HAP-1 (cell line): ENCODE measurements at places on chromosomes 3 and 15.
A peak's percentile ranks its signal among the peaks of the same experiment; 100 is the strongest.

GRCh38 chr15:89975482-89976245 lies 25.5 kb upstream of the ZNF710 start:
- no peak for DNase-seq

- no peak for DNase-seq
These were observed 1296.3 kb upstream of the CADM2 start for GRCh38 chr3:83662381-83662960.

GRCh38 chr3:32384938-32385337 lies 6.7 kb upstream of the CMTM7 start:
- DNase-seq, result no peak

DNA sequence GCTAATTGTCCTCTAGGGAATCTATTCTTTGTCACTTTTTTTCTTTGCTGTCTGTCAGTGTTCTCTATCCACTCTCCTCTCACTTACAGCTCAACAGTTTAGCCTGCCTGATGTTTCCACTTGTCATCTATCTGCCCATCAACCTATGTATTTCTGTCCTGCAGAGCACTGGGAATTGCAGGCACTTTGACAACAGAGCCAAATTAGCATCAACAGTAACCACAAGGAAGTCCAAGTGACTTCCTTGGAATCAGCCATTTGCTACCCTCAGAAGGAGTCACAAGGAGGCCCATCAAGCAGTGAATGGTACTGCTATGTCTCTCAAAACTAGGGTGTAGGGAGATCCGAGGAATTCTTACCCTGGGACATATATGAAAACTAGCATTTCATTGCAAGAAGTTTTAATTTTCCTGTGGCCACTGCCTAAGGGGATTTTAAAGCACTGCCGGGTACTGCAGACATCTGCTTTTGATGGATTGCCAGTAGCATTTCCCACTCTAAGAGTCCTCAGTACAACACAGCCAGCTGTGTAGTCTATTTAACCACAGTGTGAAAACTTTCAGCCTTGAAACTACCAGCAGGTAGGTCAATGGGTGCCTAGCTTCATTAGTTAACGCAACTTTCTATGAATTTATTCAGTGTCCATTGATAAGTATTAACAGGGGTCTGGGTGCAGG lies 898.8 kb downstream of the NTRK3 start:
- DNase-seq, result no peak

DNA sequence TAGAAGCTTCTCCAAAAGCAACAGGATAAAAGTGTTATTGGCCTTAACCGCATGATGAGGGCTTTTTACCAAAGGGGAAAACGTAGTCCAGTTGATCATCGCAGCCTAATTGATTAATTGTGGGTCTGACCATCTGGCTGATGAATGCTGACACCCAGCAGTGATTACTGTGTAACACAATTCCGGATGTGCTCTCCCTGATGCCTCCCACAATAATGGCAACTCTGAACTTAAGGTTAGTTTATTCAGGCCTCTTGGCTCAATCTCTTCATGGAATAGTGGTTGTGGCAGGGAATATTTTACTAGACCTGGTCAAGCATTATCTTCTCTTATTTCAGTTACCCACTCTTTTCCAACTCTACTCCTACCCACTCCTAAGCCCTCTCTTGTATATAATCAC lies 332.9 kb downstream of the TIGIT start:
- no peak for DNase-seq

GRCh38 chr3:126083138-126083445 lies 832 bp downstream of the SLC41A3 start:
- DNase-seq, result no peak

- no peak for DNase-seq
These were observed 6.1 kb downstream of the PTX3 start for GRCh38 chr3:157442729-157443128.

GRCh38 chr3:3125977-3126376 lies 763 bp upstream of the TRNT1 start:
- no peak for DNase-seq

DNA sequence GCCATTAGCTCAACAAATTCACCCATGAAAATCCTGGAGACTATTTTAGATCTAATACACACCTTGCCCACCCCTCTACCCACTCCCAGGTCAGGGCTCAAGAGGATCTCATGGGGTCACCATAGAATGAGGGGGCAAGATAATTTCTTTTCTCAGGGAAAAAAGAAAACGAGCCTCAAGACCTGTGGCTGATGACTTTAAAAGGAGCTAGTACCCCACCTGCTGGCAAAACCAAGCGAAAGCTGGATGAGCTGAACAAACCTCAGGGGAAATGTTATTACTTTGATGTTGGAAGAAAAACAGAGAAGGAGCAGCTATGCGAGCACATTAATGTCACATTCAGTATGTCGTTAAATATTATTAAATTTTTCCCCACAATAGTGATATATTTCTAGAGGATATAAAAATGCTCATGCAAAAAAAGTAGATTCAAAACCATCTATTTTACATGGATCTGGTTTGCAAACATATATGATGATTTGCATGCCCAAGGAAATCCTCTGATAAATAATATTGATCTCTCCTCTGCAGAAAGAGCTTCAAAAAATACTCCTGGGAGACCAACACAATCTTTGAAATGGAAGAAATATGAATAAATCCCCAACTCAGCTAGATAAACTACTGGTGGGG lies 37.7 kb downstream of the PLD1 start:
- peak; percentile 70 for DNase-seq

GRCh38 chr15:55494931-55495330 lies 13.1 kb downstream of the DNAAF4 start:
- no peak for DNase-seq

DNA sequence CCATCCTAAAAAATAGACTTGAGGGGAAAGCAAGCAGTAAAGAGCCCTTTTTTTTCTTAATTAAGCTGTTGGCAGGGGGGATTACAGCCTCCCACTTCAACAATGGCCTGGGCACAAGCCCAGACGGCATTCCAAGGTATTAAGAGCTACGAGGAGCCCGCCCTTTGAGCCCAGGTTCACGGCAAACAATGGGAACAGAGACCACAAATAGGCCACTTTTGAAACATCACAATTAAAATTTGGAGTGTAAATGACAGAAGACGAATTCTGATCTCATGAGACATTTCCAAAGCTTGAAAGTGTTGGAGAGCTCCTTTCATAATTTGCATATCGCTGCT lies 8.9 kb downstream of the CHSY1 start:
- peak; percentile 86 for DNase-seq

- no peak for DNase-seq
These were observed 975.1 kb downstream of the NSUN3 start for GRCh38 chr3:95037927-95038326.

- no peak for DNase-seq
These were observed 11.7 kb upstream of the GNAT1 start for GRCh38 chr3:50179710-50180109.

DNA sequence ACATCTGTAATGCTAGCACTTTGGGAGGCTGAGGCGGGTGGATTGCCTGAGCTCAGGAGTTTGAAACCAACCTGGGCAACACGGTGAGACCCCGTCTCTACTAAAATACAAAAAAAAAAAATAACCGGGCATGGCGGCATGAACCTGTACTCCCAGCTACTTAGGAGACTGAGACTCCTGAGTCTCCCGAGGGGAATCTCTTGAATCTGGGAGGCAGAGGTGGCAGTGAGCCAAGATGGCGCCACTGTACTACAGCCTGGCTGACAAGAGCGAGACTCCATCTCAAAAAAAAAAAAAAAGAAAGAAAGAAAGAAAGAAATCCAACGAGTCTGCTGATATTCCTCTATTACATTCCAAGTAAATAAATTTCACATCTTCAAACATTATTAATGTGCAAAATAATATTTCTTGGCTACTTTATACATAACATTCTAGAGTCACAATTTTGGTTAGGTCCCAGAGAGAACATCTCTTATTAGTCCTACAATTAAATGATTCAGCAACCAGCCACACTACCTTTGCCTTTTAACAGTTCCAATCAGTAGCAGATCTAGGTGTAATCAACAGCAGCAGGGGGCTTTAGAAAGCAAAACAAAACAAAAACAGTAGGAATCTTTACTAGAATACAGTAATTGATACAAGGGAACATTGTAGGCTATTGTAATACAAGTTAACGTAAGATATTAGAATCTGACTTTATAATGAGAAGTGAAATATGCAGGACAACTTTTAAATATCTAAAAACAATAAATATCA lies 195.8 kb downstream of the TBC1D5 start:
- DNase-seq, result no peak

DNA sequence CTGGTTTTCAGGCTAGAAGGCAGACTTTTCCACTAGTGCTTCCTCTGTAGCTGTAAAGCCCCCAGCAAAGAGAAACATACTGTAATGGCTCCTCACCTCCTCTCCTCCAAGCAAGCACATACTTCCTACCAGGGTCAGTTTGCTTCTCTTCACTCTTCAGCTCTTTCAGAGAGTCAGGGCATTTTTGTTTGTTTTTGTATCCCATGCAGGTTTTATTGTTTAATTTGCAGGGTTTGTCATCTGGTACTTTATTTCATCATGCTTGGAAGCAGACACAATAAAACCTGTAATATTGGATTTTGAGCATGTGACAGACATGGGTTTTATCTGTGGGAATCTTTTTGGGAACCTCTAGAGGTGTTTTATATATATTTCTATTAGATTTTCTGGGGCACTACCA lies 753.3 kb upstream of the ROBO1 start:
- DNase-seq, result no peak

DNA sequence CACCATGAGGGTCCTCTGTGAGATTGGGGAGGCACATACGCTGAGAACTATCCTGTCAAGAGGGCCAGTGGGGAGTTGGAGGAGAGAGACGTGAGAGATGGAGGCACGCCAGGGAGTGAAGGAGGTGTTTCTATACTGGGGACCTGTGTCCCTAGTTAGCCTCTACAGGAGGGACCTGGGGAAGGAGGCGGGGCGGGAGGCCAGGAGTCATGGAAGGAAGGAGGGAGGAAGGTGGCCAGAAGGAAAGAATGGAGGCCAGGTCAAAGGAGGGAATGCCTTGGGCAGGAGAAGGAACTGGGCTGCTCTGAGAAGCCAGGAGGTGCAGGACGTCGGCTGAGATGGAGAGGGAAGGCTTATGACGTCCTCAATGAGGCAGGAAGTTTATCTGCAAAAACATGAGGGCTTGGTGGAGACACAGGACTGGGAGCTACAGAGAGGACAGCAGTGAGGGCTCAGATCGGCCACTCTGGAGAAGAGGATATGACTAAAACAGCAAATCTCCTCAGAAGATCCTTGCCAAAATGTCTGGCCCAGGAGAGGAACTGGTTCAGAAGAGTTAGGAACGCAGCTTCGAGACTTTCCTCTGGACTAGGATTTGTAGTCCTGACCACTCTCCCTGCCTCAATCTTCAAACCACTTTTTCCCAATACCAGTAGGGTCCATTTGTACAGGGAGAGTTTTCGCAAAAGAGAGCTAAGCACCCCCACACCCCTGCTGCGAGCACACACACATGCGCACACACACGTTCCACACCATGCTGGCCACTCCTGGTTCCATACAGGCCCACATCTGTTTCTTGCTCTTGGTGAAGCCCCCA lies 59.9 kb downstream of the ADCY5 start:
- DNase-seq, result no peak

DNA sequence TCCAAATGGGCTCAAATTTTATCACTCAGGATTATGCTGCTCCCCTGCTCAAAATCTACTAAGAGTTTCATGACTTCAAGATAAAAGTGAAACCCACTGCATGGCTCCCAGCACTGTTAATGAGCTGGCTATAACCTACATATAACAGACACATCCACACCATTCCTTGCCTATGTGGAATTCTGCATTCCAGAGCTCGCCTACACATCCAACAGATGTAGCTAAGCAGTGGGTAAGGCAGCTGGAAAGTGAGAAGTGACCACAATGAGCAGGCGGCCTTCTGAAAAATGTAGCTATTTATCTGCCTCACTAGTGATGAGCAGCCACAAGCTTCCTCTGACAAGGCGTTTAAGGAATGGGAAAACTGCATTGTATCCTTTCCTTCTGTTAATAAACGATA lies 92.0 kb upstream of the TRIM42 start:
- DNase-seq, result no peak

GRCh38 chr3:60657972-60658371 lies 593.3 kb downstream of the FHIT start:
- DNase-seq, result no peak
